ENCODE measurements at places on chromosomes 12 and 14.

- no peak for DNase-seq
Measured at GRCh38 chr12:24349051-24349799, 399.8 kb upstream of the SOX5 start.

DNA sequence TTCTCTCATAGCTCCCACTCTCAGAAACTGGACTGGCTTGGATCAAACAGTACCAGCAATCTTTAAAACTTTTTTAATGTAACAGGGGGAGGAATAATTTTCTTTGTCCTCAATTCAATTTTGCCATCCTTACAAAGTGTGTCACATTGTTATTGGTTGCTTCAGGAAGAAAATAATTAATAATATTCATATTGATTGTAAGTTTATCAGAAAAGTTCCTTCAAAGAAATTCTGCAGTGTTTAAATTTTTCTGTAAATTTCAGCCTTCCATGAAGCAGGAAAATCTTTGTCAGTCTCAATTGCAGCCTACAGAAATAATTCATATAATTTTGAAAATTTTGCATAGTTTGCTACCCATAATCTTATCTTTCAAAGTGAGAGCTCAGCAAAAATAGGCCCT is 1119.1 kb upstream of the ATXN7L3B start:
- DNase-seq: no peak

- no peak for DNase-seq
Measured at GRCh38 chr12:111352296-111352993, 16.4 kb downstream of the PHETA1 start.

DNA sequence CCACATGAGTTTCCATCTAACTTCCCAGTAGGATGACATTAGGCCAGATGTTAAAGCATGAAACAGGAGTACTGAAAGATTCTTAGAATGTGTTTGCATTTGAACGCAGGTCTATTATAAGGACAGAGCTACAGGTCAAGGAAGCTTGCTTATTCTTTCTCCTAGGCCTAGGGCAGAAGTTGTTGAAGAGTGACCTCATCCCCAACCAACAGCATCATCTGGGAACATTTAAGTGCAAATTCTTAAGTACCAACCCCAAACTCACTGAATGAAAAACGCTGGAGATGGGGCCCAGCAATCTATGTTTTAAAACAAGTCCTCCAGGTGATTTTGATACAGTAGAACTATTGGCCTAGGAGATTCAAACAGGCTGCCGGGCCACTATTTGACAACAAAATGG is 52.4 kb downstream of the PAPLN start:
- no peak for DNase-seq

GRCh38 chr12:42235426-42235825 is 2.6 kb downstream of the YAF2 start:
- DNase-seq: peak; percentile 35

DNA sequence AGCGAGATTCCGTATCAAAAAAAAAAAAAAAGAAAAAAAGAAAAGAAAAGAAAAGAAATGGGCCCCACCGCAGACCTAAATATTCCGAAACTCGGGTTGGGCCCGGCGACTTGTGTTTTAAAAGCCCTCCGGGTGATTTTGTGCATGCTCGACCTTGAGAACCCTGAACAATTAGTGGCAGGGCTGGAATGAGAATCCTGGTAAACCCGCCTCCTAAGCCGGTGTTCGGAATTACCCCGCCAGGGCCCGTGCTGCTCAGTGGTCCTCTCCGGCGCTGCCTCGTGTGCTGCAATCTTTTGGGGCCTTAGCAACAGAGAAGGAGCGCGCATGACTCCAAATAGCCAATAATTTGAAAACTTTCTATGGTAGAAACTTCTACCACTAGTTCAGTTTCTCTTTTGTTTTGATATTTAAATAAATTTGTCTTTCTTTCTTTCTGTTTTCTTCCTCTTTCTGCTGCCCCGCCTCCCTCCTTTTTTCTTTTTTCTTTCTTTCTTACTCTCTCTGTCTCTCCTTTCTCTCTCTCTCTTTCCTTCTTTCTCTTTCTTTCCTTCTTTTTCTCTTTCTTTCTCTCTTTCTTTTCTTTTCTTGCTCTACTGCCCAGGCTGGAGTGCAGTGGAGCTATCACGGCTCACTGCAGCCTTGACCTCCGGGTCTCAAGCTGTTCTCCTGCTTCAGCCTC is 1.5 kb upstream of the GALNT6 start:
- peak; percentile 70 for DNase-seq

- no peak for DNase-seq
Measured at GRCh38 chr12:113900716-113901115, 65.4 kb downstream of the RBM19 start.

DNA sequence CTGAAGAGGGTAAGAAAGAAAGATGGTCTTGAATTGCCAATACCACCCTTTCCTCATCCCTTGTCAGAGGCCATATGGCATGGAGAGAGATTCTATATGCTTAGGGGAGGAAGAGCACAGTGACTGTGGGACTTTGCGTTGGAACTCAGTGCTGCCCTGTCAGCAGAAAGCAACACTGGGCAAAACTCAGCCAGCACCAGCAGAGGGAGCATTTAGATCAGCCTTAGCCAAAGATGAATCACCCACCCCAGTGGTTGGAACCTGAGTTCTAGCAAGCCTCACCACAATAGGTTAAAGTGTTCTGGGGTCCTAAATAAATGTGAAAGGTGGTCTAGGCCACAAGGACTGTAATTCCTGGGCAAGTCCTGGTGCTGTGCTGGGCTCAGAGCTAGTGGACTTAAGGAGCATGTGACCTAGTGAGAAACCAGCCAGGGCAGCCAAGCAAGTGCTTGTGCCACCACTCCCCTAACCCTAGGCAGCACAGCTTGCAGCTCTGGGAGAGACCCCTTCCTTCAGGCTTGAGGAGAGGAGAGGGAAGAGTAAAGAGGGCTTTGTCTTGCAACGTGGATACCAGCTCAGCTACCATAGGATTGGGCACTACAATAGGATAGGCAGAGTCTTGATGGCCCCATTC is 11.4 kb upstream of the BCAT1 start:
- peak; percentile 80 for DNase-seq

- no peak for DNase-seq
Measured at GRCh38 chr14:69587389-69587788, 12.7 kb upstream of the CCDC177 start.

GRCh38 chr12:45042599-45042998 is 8.3 kb downstream of the DBX2 start:
- DNase-seq: no peak

DNA sequence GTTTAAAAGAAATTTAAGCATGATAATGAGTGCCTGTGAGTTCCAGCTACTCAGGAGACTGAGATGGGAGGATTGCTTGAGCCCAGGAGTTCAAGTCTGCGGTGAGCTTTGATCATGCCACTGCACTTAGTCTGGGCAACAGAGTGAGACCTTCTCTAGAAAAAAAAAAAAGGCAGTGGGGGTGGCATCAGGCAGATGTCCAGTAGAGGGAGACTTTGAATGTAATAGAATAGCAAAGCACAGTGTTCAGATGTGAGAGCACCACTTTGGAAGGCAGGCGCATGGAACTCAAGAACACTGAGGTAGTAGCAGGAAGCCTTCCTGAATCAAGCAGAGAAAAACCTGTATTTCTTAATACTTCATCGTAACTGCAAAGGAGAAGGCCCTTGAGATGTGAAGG is 394.5 kb upstream of the GARIN6 start:
- DNase-seq: peak; percentile 1

DNA sequence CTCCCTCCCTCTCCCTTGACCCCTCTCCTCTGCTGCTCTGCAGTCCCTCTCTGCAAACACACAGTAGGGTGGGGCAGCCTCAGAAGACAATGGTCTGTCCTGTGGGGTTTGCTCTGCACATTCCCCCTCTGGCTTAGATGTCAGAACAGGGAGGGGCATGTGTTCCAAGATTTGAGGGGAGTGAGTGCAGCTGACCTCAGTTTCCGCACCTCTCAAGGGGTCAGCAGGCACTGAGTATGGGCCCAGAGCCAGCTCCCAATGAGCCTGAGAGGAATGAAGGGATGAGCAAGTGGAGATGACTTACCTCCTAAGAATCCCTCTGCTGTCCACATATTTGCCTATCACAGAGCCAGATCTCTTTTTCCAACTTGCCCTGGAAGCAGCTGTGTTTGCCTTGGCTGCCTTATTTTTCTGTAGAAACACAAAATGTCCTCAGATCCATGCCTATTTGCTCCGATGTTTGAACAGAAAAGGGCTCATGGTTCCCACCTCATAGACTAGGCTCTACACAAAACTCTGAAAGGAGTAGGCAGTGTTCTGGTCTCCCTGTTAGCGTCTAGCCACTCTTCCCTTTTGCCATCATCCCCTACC is 111.4 kb downstream of the CRACR2A start:
- DNase-seq: no peak

GRCh38 chr14:93880021-93880820 is 46.9 kb upstream of the FAM181A start:
- no peak for DNase-seq

- DNase-seq: no peak
Measured at GRCh38 chr14:90412058-90412457, 15.2 kb downstream of the CALM1 start.

DNA sequence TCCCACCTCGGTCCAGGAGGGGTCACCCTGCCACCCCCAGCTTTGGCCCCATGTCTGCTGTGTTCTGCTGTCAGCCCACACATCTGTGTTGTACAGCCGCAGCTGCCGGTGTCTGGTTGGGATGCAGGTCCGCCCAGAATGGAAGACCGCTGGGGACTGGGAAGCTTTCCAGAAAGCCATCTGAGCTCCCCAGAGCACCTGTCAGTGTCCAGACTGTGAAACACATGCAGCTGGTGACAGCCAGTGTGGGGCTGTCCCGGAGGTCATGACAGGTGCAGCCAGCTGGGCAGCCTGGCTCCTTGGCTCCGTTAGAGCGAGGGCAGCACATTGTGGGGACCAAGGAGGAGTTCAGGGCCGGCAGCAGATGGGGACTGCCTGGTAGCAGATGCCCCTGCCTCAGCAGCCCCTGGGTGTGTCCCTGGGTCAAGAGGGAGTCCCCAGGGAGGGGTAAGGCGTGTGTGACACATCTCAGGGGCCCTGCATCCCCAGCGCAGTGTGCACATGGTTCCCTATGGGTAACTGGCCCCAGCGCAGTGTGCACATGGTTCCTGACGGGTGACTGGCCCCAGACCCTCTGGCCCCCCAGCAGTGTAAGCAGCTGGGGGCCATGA is 16.4 kb downstream of the CEP170B start:
- no peak for DNase-seq

- peak; percentile 50 for DNase-seq
Measured at GRCh38 chr12:45298721-45299692, 83.1 kb downstream of the ANO6 start.

DNA sequence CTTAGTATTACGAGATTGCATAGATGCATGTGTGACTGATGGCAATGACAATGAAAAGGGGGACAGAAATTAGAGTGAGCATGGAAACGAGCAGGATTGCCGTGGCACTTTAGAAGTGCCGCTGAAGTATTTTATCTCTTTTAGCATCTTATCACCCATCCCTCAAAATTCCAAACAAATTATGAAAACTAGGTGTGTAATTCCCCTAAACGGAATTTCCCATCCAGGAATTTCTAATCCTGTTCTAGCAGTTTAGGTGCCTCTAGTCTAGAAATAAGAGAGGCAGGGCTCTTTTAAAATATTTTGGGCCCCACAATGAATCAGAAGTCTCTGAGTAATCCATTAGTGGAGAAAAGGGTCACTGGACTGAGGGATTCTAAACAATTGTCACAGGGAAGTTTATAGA is 947 bp downstream of the TMEM52B start:
- no peak for DNase-seq

GRCh38 chr12:60522684-60523400 is 927.0 kb downstream of the SLC16A7 start:
- no peak for DNase-seq

DNA sequence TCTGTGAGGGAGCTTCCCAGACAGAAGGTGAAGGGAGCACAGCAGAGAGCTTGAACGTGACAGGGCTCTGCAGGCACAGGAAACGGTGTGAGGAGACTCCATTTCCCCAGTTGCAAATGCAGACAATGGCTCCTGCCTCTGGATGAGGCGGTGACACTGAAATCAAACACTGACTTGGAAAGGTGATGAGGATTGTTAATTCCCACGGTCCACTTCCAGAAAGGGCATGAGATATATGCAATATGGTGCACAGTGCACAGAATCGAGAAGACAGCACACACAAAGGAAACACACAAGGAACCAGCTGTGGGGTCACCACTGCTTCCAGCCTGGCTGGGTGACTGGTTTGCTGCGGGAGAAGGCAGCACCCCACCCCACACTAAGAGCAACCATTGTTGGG is 42.0 kb downstream of the SYNE3 start:
- no peak for DNase-seq

GRCh38 chr12:26396402-26396801 is 201.0 kb downstream of the SSPN start:
- DNase-seq: no peak

DNA sequence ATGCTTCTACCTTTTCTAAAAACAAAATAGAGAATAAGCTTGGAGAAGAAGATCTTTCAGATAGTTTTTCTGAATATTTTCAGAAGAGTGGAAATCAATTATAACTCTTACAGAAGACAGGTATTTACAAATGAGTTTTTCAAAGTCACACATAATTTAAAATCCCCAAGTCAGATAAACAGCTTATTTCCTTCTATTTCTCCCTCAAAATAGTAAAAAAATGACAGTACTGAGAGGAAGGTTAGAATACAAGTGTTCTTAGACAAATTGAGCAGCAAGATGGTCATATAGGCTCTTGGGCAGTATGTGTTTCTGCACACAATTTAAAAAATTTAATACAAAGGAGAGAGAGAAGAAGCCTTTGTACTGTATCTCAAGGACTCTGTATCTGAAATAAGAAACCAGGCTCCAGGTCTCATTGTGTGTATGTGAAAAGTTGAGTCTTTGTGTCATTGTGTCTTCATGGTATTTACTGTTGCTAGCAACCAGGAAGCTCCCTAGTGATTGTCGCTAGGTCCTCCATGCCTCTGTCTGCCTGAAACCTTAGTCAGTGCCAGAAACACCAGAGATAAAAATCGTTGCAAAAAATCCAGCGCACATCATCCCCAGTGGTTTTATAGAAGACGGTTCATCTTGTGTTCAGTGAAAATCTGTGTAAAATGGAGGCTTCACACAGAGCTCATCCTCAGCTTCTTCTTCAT is 12.9 kb upstream of the TUBA1A start:
- DNase-seq: peak; percentile 54

GRCh38 chr14:98204139-98204538 is 1067.9 kb downstream of the BCL11B start:
- no peak for DNase-seq

- DNase-seq: peak; percentile 87
Measured at GRCh38 chr12:3803865-3804472, 51.1 kb upstream of the CRACR2A start.

- DNase-seq: no peak
Measured at GRCh38 chr14:70002589-70003346, 123.6 kb downstream of the SMOC1 start.

GRCh38 chr14:23877111-23877510 is 76.5 kb upstream of the DHRS4 start:
- no peak for DNase-seq

- no peak for DNase-seq
Measured at GRCh38 chr12:3446653-3447270, 44.2 kb upstream of the PRMT8 start.

GRCh38 chr12:52416795-52417194 is 10.7 kb upstream of the KRT82 start:
- DNase-seq: no peak

GRCh38 chr12:109983432-109984142 is 12.6 kb downstream of the GIT2 start:
- peak; percentile 49 for DNase-seq
